ENCODE measurements at places on chromosomes 13 and 19.

- no peak for DNase-seq
Measured at GRCh38 chr13:111920932-111921705, 145.8 kb upstream of the SOX1 start.

DNA sequence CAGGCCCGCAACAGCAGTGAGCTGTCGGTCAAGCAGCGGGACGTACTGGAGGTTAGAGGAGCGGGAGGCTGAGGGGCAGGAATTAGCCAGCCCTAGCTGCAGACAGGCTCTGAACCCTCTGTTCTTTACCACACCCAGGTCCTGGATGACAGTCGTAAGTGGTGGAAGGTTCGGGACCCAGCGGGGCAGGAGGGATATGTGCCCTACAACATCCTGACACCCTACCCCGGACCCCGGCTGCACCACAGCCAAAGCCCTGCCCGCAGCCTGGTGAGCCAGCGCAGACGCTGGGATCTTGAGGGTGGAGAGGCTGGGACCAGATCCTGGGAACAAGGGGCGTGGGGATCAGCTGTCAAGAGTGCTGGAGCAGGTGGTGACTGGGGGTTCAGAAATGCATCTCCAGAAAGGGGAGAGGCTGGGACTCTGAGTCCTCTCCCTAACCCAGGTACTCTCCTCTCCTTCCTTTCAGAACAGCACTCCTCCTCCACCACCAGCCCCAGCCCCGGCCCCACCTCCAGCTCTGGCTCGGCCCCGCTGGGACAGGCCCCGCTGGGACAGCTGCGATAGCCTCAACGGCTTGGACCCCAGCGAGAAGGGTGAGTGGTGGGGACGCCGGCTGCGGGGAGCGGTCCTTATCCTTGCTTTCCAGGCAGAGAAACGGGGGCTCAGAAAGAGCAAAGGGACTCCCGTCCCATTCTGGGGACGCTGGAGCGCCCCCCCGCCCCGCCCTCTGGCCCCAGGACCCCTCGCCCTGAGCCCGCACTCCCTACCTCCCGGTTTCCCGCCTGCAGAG is 10.4 kb downstream of the EPS8L1 start:
- DNase-seq: no peak

- no peak for DNase-seq
Measured at GRCh38 chr13:34696296-34696695, 245.8 kb upstream of the NBEA start.

GRCh38 chr19:2424686-2425621 is 2.4 kb downstream of the TIMM13 start:
- peak; percentile 74 for DNase-seq

GRCh38 chr19:4152241-4152998 is 1.0 kb upstream of the CREB3L3 start:
- DNase-seq: no peak

DNA sequence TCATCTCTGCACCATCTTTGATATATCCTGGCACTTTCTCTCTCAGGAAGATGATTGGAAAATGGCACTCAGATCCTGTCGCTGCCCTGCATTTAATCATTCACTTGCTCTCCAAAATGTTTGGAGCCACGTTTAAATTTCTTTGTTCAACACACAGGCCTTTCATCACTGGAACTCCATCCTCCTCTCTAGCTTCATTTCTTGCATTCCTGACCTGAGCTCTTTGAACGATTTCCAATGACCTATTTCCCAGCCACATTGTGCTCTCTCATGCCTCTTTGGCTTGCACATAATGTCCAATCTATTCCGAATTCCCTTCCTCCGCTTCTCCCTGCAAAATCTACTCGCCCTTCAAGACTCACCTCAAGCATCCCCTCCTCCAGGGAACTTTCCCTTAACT is 287.4 kb upstream of the NBEA start:
- DNase-seq: no peak

DNA sequence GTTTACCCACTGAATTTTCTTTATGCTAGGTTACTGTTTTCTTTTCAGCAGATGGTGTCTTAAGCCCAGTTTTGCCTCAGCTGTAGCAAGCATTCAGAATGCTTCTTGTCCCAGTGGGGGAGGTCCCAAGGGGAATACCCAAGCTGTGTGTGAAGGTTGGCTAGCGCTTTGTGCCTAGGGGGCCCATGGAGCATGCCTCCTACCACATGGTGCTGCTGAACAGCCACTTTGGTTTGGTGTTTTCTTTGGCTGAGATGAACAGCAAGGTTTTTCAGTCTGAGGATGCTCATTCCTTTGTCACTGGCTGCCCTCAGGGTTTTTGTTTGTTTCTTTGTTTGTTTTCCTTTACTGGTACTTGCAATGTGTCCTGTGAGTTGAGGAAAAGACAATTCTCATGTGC is 99.0 kb downstream of the PCDH20 start:
- no peak for DNase-seq

GRCh38 chr13:88648598-88649373 is 977.6 kb downstream of the SLITRK5 start:
- DNase-seq: no peak

- peak; percentile 27 for DNase-seq
Measured at GRCh38 chr13:72839831-72840426, 58.0 kb downstream of the PIBF1 start.

DNA sequence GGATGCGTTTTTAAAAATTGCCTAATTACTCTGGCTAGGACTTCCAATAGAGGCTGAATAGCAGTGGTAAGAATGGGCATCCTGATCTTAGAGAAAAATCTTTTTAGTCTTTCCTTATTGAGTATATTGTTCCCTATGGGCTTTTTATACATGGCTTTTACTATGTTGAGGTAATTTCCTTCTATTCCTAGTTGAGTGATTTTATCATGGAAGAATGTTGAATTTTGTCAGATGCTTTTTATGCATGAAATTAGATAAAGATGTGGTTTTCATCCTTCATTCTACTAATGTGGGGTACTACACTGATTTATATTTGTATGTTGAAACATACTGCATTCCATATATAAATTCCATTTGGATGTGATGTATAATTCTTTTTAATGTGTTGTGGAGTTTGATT is 2673.8 kb downstream of the PCDH9 start:
- no peak for DNase-seq

- DNase-seq: no peak
Measured at GRCh38 chr19:9729162-9729561, 39.4 kb downstream of the ZNF846 start.

DNA sequence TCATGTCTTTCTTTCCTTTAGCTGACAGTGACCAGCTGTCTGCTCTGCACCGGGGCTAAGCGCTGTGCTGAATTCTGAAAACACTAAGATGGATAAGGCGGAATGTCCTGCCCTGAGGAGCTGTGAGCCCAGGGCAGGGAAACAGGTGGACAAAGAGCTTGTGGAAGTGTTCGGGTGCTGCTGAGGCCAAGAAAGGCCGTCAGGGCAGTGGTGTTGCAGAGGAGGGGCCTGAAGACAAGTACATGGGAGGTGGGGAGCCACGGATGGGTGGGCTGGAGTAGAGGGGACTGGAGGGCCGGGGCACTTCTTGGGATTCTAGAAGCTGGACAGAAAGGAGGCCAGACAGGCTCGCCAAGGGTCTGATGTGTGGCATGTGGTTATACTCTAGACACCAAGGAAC is 66.2 kb upstream of the GPR183 start:
- DNase-seq: no peak

GRCh38 chr13:99018418-99019180 is 40.7 kb upstream of the DOCK9 start:
- DNase-seq: no peak

DNA sequence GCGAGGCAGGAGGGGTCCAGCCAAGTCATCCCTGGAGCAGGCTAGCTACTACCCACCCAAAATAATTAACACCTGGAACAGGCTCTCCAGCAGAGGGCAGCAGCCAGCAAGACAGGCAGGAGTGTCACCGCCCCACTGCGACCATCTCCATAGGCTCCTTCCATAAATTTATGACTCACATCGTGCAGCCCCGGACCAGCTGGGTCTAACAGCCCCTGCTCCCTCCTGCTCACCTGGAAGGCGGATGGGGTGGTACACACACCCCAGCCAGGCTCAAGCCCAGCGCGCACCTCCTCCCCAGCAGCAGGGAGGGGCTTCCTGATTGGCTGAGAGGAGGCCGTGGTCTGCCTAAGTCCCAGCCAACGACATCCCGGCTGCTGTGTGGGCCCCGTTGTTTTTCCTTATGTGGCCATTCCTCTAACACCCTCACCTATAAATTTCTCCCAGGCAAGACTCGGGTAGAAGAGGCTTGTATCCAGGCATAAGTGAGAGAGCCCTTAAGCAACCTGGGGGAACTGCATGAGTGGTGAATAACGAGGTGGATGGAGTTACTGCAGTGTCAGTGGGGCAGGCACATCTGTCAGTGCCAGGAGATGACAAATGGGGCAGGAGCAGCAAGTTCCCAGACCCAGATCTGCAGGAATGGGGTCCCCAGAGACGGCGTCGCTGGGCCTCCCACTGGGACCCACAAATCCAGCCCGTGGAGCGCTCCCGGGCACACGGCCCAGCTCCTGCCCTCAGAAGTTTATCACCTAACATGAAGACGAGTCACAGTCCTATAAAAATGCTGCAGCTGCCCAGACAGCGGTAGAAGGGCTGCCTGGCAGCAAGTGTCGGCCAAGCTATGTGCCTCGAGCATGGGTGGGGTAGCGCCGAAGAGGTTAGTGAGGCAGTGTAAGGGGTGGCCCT is 43.1 kb downstream of the CEBPG start:
- DNase-seq: no peak

GRCh38 chr13:113927661-113928581 is 46.0 kb downstream of the C13orf46 start:
- DNase-seq: peak; percentile 82

DNA sequence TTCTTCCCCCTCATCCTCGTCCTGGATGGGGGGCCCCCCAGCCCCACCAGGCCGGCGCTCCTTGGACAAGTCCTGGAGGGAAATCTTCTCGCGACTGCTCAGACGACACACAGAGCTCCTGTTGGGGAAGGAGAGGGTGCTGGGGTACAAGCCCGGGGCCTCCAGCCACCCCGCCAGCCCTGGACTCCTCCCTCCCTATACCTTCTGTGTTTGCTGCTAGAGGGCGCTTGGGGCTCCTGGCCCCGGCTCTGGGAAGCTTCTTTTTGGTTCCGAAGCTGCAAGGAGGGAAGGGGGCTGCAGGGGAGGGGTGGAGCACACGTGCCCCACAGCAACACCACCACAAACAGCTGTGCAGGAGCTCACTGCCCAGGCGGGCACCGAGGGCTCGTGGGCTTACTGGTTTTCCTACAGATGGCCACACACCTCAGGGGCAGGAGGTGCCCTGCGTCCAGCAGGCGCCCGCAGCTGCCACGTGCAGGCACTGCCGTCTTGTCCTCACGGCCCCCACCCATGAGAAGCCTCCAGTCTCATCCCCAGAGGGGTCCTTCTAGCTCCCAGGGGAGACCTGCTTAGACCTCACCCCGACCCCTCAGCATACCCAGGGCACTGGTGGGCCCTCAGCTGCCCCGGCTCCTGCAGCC is 20.5 kb downstream of the EPS8L1 start:
- peak; percentile 16 for DNase-seq

DNA sequence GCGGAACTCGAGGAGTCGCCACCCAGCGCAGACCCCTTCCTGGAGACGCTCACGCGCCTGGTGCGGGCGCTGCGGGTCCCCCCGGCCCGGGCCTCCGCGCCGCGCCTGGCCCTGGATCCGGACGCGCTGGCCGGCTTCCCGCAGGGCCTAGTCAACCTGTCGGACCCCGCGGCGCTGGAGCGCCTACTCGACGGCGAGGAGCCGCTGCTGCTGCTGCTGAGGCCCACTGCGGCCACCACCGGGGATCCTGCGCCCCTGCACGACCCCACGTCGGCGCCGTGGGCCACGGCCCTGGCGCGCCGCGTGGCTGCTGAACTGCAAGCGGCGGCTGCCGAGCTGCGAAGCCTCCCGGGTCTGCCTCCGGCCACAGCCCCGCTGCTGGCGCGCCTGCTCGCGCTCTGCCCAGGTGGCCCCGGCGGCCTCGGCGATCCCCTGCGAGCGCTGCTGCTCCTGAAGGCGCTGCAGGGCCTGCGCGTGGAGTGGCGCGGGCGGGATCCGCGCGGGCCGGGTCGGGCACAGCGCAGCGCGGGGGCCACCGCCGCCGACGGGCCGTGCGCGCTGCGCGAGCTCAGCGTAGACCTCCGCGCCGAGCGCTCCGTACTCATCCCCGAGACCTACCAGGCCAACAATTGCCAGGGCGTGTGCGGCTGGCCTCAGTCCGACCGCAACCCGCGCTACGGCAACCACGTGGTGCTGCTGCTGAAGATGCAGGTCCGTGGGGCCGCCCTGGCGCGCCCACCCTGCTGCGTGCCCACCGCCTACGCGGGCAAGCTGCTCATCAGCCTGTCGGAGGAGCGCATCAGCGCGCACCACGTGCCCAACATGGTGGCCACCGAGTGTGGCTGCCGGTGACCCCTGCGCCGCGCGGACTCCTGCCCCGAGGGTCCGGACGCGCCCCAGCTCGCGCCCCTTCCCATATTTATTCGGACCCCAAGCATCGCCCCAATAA is 2.3 kb downstream of the AMH start:
- peak; percentile 43 for DNase-seq

DNA sequence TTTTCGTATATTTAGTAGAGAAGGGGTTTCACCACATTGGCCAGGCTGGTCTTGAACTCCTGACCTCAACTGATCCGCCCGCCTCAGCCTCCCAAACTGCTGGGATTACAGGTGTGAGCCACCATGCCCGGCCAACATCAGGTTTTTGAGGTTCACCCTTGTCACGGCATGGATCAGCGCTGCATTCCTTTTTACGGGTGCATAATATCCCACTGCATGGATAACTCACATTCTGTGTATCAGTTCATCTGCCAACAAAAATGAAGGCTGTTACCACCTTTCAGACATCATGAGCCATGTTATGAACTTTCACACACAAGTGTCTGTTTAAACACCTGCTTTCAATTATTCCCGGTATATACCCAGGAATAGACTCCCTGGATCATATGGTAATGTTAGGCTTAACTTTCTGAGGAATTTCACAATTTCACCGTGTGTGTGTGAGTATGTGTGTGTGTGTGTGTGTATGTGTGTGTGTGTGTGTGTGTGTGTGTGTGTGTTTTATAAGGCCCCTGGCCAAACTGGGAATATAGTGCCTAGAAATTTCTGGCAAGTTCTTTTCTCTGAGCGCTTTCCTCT is 52.2 kb downstream of the AP1M1 start:
- DNase-seq: no peak

GRCh38 chr19:50626795-50627194 is 12.9 kb downstream of the SYT3 start:
- no peak for DNase-seq

DNA sequence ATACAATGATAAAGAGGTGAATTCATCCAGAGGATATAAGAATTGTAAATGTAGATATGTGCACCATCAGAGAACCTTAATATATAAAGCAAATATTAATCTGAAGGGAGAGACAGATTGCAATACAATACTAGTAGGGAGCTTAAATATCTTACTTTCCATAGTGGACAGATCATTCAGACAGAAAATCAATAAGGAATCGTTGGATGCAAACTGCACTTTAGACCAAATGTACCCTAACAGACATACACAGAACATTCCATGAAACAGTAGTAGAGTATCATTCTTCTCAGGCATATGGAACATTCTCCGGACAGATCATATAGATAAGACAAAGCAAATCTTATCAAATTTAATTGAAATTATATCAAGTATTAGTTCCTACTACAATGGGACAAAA is 35.0 kb upstream of the ZNF766 start:
- no peak for DNase-seq

- no peak for DNase-seq
Measured at GRCh38 chr19:20276011-20276731, 109.2 kb downstream of the ZNF486 start.

GRCh38 chr13:40058757-40059236 is 403.3 kb downstream of the COG6 start:
- no peak for DNase-seq

- DNase-seq: no peak
Measured at GRCh38 chr13:31101472-31102170, 60.1 kb downstream of the HSPH1 start.

- peak; percentile 13 for DNase-seq
Measured at GRCh38 chr19:46381756-46382345, 31.5 kb downstream of the CCDC8 start.

- DNase-seq: no peak
Measured at GRCh38 chr13:27921961-27922882, 2.4 kb downstream of the PDX1 start.

Measured in right hindlimb (tissue), 1 donor.